ENCODE measurements at places on chromosomes 11 and 22.

DNA sequence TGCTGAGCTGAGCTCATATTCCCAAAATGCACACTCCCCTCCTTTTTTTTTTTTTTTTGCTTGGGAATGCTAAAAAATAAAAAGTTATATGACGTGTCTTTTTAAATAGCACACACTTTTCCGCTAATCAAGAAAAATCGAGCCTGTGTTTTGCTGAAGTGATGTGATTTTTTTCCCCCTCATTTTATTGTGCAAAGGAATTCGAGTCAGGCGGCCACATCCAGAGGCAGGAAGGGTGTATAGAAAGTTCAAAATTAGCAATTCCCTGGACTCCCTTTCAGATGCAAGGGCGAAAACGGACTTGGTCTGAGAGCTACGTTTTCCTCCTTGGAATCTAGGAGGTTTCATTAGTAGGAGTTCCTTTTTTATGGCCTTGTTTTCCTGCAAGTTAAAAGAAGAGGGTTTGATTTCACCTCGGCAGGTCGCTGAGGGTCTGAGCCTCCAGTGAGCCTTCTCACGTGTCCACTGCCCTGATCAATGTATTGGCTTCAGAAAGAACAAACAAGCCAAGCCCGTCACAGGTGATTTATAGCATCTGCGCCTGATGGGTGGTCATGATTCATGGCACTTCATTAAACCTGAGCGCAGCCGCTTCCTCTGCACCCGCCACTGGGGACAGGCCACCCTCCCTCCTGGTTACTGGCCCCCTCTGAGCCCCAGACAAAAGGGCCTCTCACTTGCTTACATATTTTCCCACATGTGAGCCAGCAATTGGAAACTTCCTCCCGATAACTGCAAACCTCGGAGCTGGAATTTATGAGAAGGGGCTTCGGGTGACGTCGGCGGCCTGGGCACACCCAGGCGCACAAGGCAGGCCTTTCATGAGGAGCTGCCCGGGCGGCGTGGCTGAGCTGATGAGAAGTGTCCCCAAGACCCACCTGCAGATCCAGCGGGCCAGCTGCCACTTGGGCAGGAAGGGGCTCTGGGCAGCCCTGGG lies 64.4 kb upstream of the LINC01488 start:
- peak; percentile 79 for DNase-seq

DNA sequence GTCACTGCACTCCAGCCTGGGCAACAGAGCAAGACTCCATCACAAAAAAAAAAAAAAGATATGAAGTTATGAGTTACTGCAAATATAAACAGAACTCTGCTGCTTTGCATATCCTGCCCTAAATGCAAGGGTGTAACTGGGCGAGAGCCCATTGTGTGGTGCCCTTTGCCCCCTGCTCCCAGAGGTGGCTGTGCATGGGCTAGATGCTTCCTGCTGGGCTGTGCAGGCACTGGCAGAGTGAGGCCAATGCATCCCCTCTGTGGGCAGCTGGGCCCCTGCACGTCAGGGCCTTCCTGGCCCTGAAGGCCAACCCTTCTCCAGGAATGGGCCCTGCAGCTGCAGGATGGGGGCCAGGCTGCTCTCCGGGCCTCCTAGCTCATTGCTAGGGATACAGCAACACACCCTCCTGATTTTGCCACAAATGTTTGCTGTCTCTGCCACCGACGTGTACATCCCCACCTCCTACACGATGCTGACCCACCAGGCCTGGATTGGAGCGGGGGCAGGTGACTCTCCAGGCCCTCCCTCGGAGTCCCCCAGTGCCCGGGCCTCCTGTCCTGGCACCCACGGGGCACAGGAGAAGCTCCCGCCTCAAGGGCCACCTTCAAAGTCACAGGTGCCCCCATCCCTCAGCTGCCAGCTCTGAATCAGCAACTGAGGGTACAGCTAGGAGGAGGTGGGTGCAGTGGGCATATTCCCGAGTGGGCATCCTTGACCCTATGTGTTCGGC lies 40.7 kb upstream of the COMT start:
- no peak for DNase-seq

DNA sequence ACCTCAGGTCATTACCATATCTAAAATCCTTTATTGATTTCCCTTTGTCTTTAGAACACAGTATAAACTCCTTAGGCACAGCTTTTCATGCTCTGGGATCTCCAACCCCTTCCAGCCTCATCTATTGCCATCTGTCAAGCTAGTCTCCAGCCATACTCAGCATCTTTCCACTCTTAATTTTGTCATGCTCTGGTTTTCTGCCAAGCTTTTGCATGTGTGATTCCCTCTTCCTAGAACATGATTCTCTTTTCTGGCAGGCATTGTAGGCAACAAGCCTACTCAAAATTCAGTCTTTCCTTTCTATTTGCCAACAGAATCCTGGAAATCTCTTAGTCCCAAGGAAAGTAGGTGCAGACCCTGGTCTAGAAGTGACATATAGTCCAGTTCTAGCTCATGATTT lies 35.5 kb upstream of the SLC6A5 start:
- DNase-seq, result no peak

- peak; percentile 20 for DNase-seq
These were observed 19.8 kb upstream of the INCENP start for GRCh38 chr11:62103986-62104385.

GRCh38 chr11:6596239-6596877 lies 7.1 kb downstream of the RRP8 start:
- no peak for DNase-seq

- no peak for DNase-seq
These were observed 976.9 kb upstream of the TENM4 start for GRCh38 chr11:80417681-80418080.

GRCh38 chr11:82384308-82384707 lies 349.4 kb downstream of the FAM181B start:
- DNase-seq, result no peak

DNA sequence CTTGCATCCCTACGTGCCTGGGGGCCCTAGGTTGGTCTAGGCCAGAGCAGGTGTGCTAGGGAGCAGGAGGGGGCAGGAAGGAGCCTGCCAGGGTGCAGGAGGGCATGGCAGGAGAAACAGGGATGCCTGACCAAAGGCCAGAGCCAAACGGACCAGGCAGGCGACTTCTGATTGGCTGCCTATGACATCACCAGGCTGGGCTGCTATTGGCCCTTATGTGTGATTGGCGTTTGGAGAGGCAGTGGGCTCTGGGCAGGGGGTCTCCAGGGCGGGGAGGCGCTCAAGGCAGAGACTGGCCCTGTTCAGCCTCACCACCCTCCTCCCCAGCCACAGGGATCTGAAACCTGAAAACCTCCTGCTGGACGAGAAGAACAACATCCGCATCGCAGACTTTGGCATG lies 44.4 kb downstream of the MOB2 start:
- DNase-seq, result no peak

DNA sequence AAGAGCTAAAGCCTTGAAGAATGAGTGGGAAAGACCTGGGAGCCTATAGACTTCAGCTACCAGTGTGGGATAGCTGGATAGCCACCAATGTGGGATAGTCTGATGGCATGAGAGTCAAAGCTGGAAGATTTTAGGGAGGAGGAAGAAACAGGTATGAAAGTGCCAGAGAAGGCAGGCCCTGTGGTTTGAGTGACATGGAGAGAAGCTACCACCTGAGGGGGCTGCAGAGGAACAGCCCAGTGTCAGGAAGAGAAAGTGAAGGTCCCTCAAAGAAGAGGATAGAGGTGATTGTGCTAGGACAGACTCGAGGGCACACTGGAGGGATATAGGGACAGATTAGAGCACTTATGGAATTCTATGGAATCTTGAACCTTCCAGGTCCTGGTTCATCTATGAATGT lies 23.1 kb upstream of the PAX6 start:
- no peak for DNase-seq

DNA sequence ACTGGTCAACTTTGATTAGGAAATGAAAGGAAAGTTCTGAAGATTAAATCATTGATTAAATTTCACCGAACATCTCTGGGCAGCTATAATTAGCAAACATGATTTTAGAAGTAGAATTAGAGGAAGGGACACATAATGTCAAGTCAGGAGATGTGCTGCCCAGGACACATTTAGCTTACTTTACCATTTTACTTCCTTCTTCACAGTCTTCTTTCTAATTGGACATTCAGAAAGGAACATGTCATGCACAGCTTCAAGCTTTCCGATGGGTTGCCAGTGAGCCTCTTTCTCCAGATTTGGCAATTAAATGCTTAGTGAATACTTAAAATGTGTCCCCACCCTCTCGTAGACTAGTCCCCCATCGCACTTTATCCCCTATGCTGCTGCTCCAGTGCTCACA lies 234.7 kb downstream of the FAM76B start:
- DNase-seq, result no peak

- DNase-seq, result no peak
These were observed 42.4 kb downstream of the BARX2 start for GRCh38 chr11:129418039-129418438.

- DNase-seq, result no peak
These were observed 50.4 kb downstream of the ANO1 start for GRCh38 chr11:70128435-70128906.

DNA sequence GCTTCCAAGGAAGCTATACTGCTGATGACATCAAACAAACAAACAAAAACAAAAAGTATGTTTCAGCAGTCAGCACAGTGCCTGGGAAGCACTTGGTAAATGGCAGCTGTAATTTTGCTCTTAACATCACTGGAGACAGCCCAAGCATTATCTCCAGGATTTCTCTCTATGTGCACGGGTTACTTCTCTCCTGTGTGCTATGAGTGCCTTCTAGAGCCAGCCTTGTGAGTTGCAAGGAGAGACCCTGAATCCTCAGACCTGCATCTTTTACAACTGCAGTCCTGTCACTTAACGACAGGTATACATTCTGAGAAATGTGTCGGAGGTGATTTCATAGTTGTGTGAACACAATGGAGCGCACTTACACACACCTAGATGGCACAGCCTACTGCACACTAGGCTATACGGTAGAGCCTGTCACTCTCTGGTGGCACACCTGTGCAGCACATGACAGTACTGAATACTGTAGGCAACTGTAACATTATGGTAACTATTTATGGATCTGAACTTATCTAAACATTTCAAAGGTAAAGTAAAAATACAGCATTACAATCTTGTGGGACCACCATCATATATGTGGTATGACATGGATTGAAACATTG lies 662.5 kb upstream of the B3GAT1 start:
- no peak for DNase-seq

DNA sequence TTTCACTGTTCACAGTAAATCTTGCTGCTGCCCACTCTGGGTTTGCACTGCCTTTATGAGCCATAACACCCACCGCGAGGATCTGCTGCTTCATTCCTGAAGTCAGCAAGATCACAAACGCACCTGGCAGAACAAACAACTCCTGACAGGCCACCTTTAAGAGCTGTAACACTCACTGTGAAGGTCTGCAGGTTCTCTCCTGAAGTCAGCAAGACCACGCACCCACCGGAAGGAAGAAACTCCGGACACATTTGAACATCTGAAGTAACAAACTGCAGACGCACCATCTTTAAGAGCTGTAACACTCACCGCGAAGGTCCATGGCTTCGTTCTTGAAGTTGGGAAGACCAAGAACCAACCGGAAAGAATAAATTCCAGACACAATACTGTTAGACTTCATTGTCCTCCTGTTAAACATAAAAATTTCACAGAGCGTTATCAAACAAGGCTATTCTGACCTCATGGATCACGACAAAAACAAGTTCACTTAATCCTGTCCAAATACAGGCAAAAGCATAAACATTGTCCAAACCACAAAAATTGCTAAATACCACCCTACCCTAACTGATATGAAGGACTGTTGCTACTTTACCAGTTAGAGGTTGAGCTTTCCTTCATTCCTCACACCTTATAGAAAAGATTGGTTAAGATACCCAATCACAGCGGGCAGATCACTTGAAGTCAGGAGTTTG lies 3.0 kb upstream of the CCDC117 start:
- no peak for DNase-seq

DNA sequence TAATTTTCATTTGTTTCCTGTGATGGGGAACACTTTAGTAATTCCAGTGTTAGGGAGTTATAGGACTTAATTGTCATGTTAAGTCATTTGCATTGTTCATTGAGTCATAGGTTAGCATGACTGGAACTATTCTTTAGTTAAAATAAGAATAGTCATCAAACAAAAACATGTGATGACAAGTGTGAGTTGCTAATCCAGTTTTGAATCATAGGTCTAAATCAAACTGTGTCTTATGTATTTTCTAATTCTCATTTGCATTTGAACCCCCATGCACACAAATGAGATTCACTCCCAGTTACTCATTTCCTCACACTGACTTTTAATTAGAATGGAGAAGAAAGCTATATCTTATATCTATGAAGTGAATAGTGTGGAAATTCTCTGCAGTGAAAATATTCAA lies 405.6 kb downstream of the LRRC4C start:
- no peak for DNase-seq

- no peak for DNase-seq
These were observed 15.3 kb downstream of the IL18BP start for GRCh38 chr11:72013765-72014711.

DNA sequence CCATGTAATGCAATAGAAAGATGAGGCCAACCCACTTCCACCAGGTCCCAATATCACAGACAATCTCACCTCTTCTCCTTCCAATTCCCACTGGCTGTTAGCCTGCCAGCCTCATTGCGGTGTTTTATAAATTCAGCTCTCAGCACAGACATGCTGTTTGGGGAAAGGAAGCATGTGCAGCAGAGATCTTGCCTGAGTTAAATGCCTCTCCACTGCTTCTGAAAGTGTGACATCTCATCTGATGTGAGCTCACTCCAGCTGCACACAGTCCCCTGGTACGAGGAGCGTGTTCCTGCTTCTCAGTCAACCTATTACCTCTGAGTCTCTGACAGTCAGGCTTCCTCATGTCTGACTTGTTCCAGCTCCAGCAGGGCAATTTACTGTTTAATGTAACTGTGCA lies 122.7 kb upstream of the GUCY1A2 start:
- no peak for DNase-seq

DNA sequence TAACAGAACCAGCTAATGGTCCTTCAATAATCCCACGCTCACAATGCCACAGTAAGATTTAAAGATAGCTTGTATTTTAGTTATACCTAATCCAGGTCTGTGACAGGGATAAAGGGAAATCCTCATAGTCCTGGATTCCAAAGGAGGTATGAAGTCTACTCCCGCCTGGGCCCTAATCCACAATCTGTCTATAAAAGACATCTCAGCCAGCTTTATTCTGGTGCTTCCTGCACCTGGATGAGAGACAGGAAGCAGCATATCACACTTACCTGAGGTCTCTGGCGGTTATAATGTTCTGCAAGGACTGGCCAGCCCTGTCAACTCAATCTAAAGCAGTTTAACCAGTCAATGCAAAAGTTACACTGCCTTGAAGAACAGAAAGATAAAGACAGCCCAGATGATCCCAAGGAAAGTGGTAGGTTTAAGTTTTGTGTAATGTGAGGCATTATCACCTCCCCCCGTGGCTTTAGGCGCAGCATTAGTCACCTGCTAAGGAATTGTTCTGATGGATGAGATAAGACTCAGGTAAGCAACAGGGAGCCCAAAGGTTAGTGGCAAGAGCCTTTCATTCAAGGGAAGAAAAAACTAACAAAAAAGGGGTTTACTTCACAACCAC lies 57.6 kb downstream of the PLEKHA7 start:
- no peak for DNase-seq

GRCh38 chr11:17610085-17610894 lies 63.2 kb downstream of the OTOG start:
- DNase-seq, result no peak

- DNase-seq, result no peak
These were observed 11.7 kb downstream of the TRPM5 start for GRCh38 chr11:2432628-2433071.

- DNase-seq, result peak; percentile 60
These were observed 14.8 kb downstream of the EXT2 start for GRCh38 chr11:44110231-44110679.

GRCh38 chr11:57514538-57515331 lies 767 bp downstream of the SLC43A1 start:
- no peak for DNase-seq

GRCh38 chr22:45521178-45521577 lies 18.5 kb downstream of the FBLN1 start:
- DNase-seq, result no peak
